Peyer's patch (tissue), 4 donors: ENCODE measurements at places on chromosomes 6 and 20.

GRCh38 chr6:15372932-15373331 lies 127.1 kb downstream of the JARID2 start:
- H3K36me3 ChIP-seq: no peaks in the 10 kb centered on the region
- H3K27ac ChIP-seq: no peak overlapping the region
- H3K4me1 ChIP-seq: no peaks in the 10 kb centered on the region
- H3K4me3 ChIP-seq: no peak overlapping the region

- no peak overlapping the region for H3K4me3 ChIP-seq
- no peaks in the 10 kb centered on the region for H3K4me1 ChIP-seq
- H3K27ac ChIP-seq: no peak overlapping the region
- no peaks in the 10 kb centered on the region for H3K36me3 ChIP-seq
- H3K27me3 ChIP-seq: no peaks in the 10 kb centered on the region
These were observed 134.6 kb downstream of the BMP7 start for GRCh38 chr20:57131601-57132391.

GRCh38 chr6:76834399-76834798 lies 628.9 kb downstream of the HTR1B start:
- DNase-seq: no peak
- no peak overlapping the region for H3K27ac ChIP-seq
- H3K36me3 ChIP-seq: no peaks in the 10 kb centered on the region
- no peaks in the 10 kb centered on the region for H3K4me1 ChIP-seq

- no peak for DNase-seq
- no peaks in the 10 kb centered on the region for H3K4me1 ChIP-seq
- no peaks in the 10 kb centered on the region for H3K36me3 ChIP-seq
- no peak overlapping the region for H3K4me3 ChIP-seq
These were observed 12.4 kb downstream of the GABBR1 start for GRCh38 chr6:29620630-29621029.

DNA sequence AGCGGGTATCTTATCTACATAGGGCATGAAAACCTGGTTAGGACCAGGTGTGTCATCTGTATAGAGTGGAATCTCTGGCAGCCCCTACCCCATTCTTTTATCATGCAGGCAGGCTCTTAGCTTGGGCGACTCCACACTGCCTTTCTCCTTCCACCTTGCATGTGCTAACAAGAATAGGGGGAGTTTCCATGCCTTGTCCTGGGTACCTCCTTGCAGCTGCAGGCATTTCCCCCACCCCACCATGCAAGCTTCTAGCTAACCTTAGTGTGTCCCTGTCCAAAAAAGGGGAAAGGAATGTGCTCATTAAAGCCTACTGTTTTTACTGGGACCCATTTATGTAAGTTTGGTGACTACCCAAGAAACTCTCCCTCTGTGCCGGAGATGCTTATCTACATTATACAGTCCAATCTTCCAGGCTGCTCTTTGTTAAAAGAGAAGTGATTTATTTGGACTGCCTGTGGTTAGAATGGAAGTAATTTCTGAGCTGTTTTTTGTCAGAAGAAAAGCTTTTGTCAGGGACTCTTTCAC lies 10.5 kb upstream of the CEP43 start:
- no peak overlapping the region for H3K4me3 ChIP-seq
- DNase-seq: no peak
- no peaks in the 10 kb centered on the region for H3K36me3 ChIP-seq
- H3K27me3 ChIP-seq: no peaks in the 10 kb centered on the region
- no peaks in the 10 kb centered on the region for H3K4me1 ChIP-seq
